Glomerular endothelial cell (primary cell): ENCODE measurements at places on chromosomes 6 and 20. TPM values are rescaled to one million over a fixed set of nuclear protein-coding genes. Genes with fewer than 3 reads are reported as not detected.

Gene ZNF311
- total RNA-seq = 0.05 and 0.70 TPM in 2 replicates

Gene CDH4
- total RNA-seq = 9.2 and 11.9 TPM in 2 replicates

GRCh38 chr20:54389596-54390280, 85.7 kb upstream of the DOK5 start:
- DNase-seq = no peak

GRCh38 chr6:13987400-13987865, 62.7 kb downstream of the RNF182 start:
- no peak for DNase-seq

GRCh38 chr6:26537160-26537845, 863 bp upstream of the HMGN4 start:
- DNase-seq = peak; percentile 79

DNA sequence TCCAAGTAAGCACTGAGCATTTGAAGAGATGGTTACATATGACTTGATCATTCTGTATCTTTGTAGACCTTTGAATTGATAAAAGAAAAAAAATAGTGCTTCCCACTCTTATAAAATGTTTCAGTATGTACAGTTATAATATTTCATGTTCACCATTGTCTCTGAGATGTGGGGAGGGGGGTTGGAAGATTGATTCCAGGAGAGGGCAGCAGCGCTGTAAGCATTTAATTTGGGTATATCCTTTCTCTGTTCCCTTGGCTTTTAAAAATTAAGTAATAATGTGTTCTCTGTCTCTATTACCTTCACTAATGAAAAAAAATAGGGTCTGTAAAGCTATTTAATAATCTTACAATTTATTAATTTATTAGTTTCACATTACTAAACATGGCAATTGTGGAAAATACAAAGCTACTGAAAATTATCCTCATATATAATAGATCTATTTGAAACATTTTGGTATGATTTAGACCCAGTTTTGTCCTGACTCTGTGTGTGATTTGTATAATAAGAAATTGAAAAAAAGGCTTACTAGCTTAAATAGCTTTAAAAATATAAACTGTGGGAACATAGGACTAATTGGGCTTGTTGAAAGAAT, 341.2 kb downstream of the CDKAL1 start:
- no peak for DNase-seq

DNA sequence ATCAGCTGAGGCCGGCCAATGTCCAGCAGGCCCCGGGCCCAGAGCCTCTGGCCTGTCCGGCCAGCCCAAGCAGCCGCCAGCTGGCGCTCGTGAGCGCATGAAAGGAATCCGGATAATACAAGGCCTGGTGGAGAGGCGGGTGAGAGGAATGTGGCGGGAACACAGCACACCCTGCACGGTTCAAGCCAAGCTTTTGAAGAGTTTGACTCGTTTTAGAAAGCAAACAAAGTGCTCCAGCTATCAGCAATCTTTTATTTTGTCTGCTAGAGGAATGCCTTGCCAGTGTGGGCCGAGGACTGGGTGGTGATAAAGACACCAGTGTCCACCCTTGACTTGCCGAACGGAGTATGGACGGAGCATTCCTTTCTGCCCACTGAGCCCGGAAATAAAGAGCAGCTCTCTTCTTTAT, 9.3 kb upstream of the NEDD9 start:
- no peak for DNase-seq

DNA sequence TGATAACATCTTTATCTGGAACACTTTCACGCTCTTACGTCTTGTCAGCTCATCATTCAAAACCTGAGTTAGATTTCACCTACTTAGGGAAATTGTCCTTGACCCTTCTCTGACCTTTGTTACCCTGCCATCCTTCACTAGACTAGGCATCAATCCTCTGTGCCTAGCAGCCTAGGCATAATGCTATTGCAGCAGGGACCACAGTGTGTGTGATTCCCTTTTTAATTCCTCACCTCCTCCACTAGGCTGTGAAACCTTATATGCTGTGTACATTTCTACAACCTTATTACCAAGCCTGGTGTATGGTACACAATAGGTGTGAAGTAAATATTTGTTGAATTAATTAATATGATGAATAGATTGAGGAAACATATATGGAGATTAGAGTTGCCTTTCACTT, 66.7 kb upstream of the DEFB112 start:
- DNase-seq = no peak

GRCh38 chr6:53326372-53327016, 22.3 kb downstream of the ELOVL5 start:
- DNase-seq = no peak

DNA sequence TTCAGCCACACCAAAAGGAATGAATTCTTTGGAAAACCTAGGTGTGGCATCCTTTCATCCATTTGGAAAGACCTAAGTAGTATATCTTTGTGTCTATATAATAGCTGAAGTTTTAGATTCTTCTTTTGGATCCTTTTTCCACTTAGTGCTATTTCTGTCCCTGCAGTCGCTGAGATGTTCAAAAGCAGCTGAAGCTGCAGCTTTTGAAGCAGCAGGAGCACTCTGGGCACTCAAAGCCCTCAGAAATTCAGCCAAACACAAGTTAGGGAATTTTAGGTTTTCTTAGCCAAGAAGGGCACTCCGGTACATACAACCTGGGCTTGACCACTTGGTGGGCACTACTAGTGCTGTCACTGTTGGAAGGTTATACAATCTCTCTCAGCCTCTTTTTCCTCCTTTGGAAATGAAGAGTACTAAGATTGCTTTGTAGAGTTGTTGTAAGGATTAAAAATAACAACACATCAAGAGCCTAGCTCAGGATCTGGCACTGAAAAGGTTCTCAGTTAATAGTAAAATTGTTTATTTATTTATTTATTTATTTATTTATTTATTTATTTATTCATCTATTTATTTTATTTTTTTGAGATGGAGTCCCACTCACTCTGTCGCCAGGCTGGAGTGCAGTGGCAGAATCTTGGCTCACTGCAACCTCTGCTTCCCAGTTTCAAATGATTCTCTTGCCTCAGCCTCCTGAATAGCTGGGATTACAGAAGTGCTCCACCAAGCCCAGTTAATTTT, 71.9 kb upstream of the SLC22A16 start:
- no peak for DNase-seq
